Airway epithelial cell (primary cell): ENCODE measurements at places on chromosomes 2 and 18. TPM values are rescaled to one million over a fixed set of nuclear protein-coding genes. Genes with fewer than 3 reads are reported as not detected.

The CRACDL gene
- total RNA-seq = 2.6 and 3.6 TPM in 2 replicates

The CNNM3 gene
- total RNA-seq = 4.7 TPM in 2 replicates

The AGXT gene
- not detected in 2 replicates for total RNA-seq

The SERPINB4 gene
- 4.0 and 5.0 TPM in 2 replicates for total RNA-seq

The GCG gene
- total RNA-seq = not detected in 2 replicates

The OST4 gene
- 257 and 386 TPM in 2 replicates for total RNA-seq

The NDC80 gene
- total RNA-seq = 13.1 and 13.9 TPM in 2 replicates

The ZNF521 gene
- 0.21 TPM in 1 of 2 replicates, not detected in the other for total RNA-seq

The LTBP1 gene
- 37.7 and 45.5 TPM in 2 replicates for total RNA-seq

The TMEM163 gene
- not detected in 2 replicates for total RNA-seq

The KYNU gene
- total RNA-seq = 22.4 and 24.9 TPM in 2 replicates

The GPR45 gene
- total RNA-seq = not detected in 2 replicates

The SIX3 gene
- not detected in 2 replicates for total RNA-seq

The SMYD1 gene
- total RNA-seq = not detected in 2 replicates

The CREG2 gene
- total RNA-seq = 0.88 and 3.9 TPM in 2 replicates

The POTEJ gene
- not detected in 2 replicates for total RNA-seq

The NT5C1B gene
- total RNA-seq = 0.07 TPM in 1 of 2 replicates, not detected in the other

The DNAH7 gene
- total RNA-seq = 0.07 and 0.09 TPM in 2 replicates

The MOGAT1 gene
- total RNA-seq = not detected in 2 replicates

The FNDC4 gene
- total RNA-seq = 9.7 and 12.5 TPM in 2 replicates

The HNRNPLL gene
- total RNA-seq = 14.7 and 23.1 TPM in 2 replicates

The CPO gene
- not detected in 2 replicates for total RNA-seq

The REG1B gene
- total RNA-seq = not detected in 2 replicates

The LYG1 gene
- not detected in 2 replicates for total RNA-seq
